Activated gamma-delta T cell (primary cell): ENCODE measurements at places on chromosomes 2 and 18.

- DNase-seq: no peak
These were observed 204.8 kb downstream of the KLHL29 start for GRCh38 chr2:23589739-23590138.

- no peak for DNase-seq
These were observed 215.4 kb upstream of the HNRNPA3 start for GRCh38 chr2:176997074-176997791.

GRCh38 chr2:66515743-66516142, 80.8 kb downstream of the MEIS1 start:
- no peak for DNase-seq

GRCh38 chr2:108586116-108586515, 51.8 kb downstream of the LIMS1 start:
- DNase-seq: no peak

- no peak for DNase-seq
These were observed 72.9 kb downstream of the EN1 start for GRCh38 chr2:118774458-118775133.

- no peak for DNase-seq
These were observed 50.4 kb upstream of the CYRIA start for GRCh38 chr2:16716024-16716423.
